CD4-positive, alpha-beta T cell treated with Interleukin-17A for 1 hour (primary cell): ENCODE measurements at places on chromosomes 3 and 15.
A peak's percentile ranks its signal among the peaks of the same experiment; 100 is the strongest.

DNA sequence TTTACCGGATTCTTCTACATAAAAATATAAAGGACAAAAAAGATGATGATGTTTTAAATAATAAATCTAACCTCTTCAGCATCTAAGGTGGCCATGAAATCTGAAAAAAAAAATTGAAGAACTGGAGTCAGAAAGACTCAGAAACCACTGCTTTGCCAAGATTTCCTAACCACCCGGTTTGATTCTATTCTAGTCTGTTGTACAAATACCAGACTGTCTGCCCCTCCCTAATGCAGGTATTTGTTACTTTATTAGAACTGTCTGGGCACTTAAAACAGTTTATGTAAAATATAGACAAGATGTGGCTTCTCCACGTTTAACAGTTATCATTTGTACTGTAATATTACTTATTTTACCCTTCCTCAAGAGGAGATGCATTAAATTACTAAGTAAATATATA is 48.8 kb downstream of the UACA start:
- DNase-seq = no peak

DNA sequence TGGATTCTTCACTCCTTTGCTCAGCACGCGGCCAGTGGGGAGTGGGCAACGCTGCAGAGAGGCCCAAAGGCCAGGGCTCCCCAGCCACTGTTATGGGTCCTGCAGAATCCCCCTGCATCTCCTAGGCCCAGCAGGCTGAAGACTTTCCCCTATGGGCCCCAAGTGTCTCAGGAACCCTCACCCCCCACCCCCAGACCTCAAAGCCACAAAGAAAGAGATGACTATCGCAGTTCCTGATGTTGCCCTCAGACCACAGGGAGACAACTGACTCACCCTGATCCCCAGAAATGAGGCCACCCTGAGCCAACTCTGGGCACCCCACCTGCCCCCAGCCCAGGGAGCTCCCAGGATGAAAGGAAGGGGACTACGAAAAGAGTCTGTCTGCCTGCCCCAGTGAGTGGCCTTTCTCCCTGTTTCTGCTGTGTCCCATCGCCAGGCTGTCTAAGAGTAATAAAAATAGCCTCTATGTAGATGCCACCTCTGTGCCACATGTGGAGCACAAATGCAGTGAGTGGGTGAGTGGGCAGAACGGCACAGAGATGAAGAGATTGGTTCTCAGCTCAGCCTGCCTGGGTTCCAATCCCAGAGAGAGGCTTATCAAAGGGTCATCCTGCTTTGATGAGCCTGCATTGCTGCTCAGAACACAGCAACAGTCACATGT is 283.0 kb downstream of the UACA start:
- peak; percentile 64 for DNase-seq

DNA sequence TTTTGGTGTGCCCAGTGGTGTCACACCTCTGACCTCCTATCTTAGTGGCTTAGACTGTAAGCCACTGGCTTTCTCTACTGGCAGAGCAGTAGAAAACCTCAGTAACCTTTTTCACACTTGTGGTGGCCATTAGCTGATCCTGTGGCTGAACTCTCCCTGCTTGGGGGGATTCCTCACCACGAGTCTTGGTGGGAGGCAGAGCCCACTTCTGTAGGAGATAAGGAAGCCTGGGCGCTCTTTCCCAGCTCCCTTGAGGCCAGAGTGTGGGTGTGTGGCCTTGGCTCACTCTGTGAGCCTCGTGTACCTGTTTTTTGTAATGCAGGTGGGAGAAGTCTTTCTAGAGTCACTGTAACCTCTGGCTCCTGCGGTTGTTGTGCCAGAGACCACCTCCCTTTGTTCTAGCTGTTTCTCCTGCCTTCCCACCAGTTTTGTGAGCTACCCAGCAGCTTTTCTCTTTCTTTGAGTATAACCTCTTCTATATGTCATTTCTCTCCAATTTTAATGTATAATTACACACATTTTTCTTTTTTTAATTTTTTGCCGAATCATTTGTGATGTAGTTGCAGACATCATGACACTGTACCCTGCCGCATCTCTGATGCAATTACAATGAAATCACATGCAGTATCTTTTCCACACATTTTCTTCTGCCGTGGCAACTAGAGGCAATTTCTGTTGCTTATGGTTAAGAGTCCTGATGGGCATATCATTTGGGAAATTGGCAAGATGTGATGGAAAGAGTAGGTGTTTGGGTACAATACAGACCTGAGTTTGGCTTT is 13.8 kb downstream of the XCR1 start:
- no peak for DNase-seq

DNA sequence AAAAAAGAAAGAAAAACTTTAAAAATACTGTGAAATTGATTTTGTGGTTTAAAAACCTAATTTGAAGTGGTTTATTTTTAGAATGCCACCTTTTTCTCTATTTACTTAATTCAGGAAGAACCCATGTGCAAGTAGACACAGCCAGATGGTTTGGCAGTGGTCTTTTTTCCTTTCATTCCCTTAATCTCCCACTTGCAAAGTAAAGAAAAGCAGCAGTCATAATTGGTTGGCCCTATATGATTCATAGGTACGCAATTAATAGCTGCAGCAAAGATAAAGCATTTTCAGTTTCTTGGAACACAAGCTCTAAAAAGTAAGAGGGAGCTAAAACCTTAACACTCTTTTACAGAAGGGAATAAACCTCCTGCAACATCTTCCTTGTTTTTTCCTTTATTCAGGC is 115.3 kb downstream of the MECOM start:
- no peak for DNase-seq

- no peak for DNase-seq
These were observed 56.9 kb upstream of the VGLL3 start for GRCh38 chr3:87047852-87048251.

- no peak for DNase-seq
These were observed 431.6 kb downstream of the MAGI1 start for GRCh38 chr3:65607101-65607500.

- no peak for DNase-seq
These were observed 3.1 kb downstream of the CCDC9B start for GRCh38 chr15:40337597-40337996.

GRCh38 chr3:127374086-127375010 is 86.5 kb upstream of the PRR20G start:
- no peak for DNase-seq

DNA sequence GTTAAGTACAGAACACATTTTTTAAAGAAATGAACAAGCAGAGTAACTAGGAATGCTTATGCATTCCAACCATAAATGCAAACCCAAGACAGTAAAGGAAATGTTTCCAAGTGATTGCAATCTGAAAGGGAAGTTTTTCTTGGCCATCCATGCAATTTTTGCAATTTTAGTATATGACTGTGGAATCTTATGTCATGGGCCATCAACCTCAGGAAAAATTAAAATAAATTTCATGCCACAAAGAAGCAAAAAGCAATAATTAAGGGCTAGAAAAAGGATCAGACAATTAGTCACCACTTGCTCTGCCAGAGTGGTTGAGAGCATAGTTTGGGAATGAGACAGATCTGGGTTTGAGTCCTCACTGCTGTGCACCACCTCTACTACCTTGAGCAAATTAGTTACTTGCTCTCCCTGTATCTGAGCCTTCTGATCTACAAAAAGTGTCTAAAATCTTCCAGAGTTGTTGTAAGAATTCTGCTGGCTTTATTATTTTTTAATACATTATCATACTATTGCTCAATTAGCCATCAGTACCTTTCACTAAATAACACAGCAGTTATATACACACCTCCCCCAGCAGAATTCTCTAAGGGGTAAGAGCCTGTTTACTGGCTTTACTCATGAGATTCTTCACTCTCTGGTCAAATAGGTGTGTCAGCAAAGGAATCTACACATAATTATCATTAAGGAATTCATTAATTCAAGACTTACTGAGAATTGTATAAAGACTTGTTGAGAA is 49.7 kb upstream of the FBN1 start:
- no peak for DNase-seq

GRCh38 chr3:160224811-160225175 is 429 bp upstream of the C3orf80 start:
- no peak for DNase-seq

GRCh38 chr3:132659000-132659364 is 627 bp downstream of the ACAD11 start:
- DNase-seq = no peak

GRCh38 chr15:36659917-36660316 is 80.5 kb downstream of the CDIN1 start:
- DNase-seq = no peak

GRCh38 chr3:72999951-73000350 is 3.3 kb downstream of the PPP4R2 start:
- DNase-seq = peak; percentile 29

GRCh38 chr3:148136816-148137215 is 560.9 kb upstream of the AGTR1 start:
- DNase-seq = no peak

- DNase-seq = no peak
These were observed 28.4 kb downstream of the CPN2 start for GRCh38 chr3:194322678-194323211.

DNA sequence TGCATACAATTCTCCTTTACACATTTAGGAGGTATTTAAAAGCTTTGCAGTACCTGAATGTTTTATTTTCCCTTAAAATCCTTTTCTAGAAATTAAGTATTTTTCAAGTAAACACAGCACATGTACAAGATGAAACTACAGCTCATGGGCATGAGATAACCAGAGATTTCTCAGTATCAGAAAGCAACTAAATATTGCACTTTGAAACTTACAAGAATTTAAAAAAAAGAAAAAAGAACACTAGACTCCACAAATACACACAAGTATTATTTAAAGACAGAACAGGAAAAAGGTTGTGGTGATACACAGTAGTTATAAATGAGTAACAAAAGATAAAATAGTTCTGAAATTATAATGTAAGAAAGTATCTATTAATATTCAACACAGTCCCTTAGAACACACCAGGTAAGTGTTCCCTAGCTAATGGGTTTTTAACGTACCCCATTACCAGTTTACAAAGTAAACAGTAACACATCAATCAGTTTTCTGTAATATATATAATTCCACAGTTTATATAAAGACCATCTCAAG is 35.3 kb downstream of the SLTM start:
- no peak for DNase-seq

DNA sequence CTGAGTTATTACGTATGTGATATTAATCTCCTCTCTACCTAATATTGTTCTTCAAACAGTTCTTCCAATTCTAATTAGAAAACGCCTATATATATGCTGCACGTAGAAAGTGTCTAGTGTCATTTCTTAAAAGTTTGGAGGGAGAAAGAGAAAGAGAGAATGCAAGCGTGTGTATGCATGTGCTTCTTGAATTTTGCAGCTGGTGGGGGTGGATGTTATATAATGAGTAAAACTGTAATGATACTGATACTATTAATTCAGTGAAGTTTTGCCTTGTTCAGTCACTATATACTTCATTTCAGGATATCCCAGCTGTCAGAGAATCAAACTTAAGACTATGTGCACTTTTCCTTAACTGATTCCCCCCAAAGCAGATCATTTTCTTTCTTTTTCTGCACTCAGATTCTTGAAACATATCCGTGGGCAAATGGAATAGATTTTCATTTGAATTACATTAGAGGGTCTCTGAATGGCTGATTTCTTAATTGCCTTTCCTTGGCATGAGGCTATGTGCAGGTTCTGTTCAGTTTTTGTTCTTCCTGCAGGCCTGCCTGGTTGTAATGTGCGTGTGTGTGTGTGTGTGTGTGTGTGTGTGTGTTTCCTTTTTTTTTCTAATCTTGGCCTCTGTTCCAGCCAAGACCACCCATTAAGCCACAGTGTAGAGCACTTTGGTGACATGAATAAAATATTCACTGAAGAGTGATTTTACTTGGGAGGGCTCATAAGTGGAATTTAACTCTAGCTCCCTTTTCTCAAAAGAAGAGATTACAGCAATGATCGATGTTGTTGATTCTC is 617.5 kb downstream of the RBMS3 start:
- no peak for DNase-seq

- no peak for DNase-seq
These were observed 87.5 kb downstream of the KCNMB2 start for GRCh38 chr3:178623666-178624255.

- DNase-seq = no peak
These were observed 405.1 kb downstream of the TUSC7 start for GRCh38 chr3:117114517-117115265.

GRCh38 chr3:98645039-98645438 is 51.6 kb upstream of the CPOX start:
- DNase-seq = no peak

DNA sequence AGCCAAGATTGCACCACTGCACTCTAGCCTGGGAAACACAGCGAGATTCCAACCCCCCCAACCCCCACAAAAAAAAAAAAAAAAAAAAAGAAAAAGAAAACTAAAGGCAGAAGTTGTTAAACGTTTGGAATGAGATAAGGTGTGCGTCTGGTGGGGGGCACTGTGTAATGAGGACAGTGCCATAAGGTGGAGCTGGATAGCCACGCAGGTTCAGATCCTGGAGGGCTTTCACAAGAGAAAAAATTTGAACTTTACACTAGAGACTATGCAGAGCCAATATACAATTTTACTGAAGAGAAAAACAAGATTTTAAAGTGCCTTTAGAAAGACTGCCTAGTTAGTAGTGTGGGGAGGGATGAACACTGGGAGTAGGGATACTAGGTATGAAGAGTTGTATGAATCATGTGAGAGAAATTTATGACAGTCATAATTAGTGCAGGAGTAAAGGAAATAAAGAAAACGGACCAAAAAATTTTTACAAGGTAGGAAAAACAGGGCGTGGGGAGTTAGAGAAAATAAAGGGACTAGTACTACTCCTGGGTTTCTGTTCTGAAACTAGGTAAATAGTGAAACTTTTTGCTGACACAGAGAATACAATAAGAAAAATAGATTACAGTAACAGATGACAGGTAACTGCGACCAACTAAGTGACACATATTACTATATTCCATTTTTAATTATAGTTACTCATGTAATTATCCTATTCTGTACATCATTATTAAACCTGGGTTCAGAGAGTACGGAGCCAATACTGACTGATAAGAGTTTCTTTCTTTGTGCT is 108.1 kb downstream of the PEAK1 start:
- DNase-seq = no peak

GRCh38 chr3:5022187-5022965 is 43.1 kb downstream of the BHLHE40 start:
- DNase-seq = no peak
